ENCODE measurements at places on chromosomes 2 and 18.

DNA sequence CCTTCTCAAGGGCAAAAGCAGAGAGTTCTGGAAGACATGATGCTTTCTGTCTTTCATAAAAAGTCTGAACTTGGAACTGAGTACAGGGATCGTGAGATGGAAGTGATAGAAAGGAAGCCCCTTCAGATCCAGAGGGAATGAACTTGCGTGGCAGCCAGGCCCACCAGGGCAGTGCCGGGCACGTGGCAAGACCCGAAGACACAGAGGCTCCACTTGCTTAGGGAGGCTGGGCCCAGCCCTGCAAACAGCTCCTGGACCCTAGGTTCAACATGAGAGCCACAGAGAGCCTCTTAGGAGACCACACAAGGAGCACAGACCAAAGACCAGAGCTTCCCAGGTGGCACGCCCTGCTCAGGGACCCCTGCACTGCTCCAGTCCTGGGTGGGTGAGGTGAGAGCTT lies 155.4 kb upstream of the SMIM21 start:
- no peak for DNase-seq

DNA sequence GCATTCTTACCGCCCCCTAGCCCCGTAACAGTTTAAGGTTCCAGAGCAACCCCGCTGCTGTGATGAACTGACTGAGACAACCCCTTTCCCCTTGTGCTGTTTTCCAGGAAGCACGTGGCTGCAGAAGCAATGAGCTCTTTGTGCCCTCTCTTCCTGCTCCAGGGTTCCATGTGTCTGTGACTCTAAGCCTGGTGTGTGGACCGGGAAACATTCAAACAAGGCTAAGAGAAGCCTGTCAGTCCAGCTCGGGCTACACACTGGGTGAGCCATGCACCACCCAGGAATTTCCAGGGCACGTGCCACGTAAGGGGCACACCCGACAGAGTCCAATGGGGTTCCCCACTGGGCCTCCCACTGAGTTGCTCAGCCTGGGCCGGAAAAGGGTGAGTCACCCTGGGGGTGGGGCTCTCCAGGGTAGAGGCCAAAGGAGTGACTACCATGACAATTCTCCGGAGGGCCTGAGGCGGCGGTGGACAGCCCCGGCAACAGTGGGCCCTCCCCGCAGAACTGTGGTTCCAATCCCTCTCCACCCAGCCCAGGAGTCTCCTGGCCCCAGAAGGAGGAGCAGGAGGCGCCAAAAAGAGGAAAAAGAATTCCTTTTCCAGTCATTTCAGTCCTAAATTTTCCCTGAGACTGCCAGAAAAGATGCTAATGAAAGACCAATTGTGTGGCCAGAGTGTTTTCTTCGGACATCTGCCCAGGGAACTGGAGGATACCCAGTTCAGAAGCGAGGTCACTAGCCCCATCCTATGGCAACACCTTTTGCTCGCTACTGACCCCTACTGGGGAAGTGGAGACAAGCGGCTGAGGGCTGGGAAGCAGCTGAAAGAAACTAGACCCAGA lies 157.8 kb upstream of the SLC1A4 start:
- DNase-seq = peak; percentile 97

DNA sequence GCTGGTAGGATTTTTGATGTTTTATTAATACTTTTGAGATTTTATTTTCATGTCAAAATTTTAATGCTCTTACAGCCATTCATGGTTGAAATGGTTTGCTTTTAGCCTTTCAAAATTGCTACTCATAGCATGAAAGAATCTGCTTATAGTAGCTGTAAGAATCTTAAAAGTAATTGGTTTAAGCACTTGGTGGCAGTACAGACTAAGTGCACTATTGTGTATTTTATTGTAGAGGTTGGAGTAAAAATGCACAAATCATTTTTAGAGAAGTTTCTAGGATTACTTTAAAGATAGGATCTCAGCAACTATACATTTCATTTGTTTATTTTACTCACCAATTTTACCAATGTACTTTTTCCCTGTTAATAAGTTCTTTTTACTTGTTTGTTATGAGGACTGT lies 205.8 kb downstream of the SPAG16 start:
- DNase-seq = no peak

DNA sequence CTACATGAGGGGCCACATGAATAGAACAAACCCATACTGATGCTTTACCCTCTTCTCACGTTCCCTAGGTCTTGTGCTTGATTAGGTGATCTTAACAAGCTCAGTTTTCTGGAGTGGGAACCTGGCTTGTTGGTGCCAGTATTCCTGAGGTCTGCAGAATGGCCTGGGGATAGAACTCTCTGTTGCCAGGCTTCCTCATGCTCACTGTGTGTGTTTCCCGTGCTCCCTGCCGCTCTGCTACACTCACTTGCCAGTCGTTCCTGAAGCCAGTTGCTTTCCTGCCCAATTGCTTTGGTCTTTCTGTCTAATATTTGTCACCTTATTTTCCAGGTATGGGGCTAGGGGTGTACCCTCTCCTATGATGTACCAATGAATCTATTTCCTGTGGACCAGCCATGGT lies 2111.5 kb upstream of the PIK3C3 start:
- no peak for DNase-seq

GRCh38 chr2:98177286-98177685 lies 90.3 kb downstream of the VWA3B start:
- DNase-seq = no peak

GRCh38 chr2:205293559-205293958 lies 388.7 kb upstream of the NRP2 start:
- no peak for DNase-seq
